ENCODE measurements at places on chromosomes 3 and 15. TPM values are rescaled to one million over a fixed set of nuclear protein-coding genes. Genes with fewer than 3 reads are reported as not detected.

DNA sequence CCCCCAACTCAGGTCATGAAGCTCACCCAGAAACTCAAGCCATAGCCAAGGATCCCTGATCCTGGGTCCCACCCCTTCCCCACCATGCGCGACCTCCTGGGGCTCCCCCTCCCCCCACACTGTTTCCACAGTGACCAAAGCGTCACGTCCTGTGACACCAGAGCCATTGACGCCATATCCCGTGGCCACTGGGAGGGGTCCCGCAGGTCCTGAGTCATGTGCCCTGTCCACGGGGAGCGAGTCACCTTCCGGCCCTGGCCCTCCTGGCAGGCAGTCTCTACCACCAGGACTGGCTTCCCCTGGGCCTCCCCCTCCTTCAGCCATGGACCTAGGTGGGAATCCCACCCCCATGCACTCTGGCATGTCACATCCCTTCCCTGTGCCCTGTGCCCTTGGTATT, 15.6 kb downstream of the SEMA3F start:
- H3K27ac ChIP-seq: no peak overlapping the region
- DNase-seq: no peak
- H3K4me1 ChIP-seq: peaks cover 19% of the 10 kb centered on the region
- H3K27me3 ChIP-seq: no peaks in the 10 kb centered on the region
- H3K36me3 ChIP-seq: no peaks in the 10 kb centered on the region

DNA sequence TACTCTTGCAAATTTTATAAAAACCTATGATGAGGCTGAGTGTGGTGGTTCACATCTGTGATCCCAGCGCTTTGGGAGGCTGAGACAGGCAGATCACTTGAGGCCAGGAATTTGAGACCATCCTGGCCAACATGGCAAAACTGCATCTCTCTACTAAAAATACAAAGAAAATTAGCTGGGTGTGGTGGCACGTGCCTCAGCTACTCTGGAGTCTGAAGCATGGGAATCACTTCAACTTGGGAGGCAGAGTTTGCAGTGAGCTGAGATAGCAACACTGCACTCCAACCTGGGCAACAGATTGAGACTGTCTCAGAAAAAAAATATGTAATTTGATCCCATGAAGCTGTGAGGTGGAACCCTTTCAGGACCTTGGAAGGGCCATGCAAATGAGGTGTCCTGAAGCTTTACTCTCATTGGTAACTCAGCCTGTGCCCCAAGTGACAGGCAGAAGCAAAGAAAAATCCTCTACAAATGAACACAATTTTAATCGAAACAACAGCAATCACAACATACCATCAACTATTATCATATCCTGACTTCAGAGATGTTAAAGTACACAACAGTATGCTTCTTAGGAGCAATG, 84.6 kb upstream of the CDV3 start:
- DNase-seq: peak; percentile 62
- no peak overlapping the region for H3K4me3 ChIP-seq
- H3K27ac ChIP-seq: peak overlapping the region; percentile 3

DNA sequence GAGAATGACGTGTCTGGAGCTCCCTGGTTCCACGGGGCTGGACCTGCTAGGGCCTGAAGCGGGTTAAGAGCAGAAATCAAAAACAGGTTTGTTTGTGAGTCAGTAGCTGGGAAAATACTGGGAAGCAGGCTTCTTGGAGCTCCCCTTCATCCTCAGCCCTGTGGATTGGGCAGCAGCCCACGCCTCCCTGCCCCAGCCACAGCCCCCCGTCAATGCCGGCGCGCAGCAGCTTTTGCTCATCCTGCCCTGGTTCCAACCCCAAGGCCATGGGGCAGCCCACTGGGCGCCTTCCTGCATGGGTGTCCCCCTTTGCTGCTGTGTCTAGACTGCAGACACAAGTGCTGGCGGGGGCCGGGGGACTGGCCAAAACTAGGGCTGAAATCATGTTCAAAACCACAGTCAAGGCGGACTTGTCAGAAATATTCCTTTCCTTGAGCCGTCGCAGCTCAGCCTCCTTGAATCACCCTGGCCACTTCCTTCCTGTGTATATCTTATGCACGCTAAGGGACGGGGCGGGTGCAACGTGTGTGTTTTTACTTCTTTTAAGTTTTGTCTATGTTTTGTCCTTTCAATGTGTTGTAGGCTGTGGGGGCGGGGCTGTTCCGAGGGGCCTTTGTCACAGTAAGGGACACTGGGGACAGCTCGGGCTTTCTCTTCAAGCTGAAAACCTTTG, 108.1 kb downstream of the KLF13 start:
- H3K27ac ChIP-seq: peak overlapping the region; percentile 73
- DNase-seq: no peak
- no peaks in the 10 kb centered on the region for H3K36me3 ChIP-seq
- no peak overlapping the region for H3K4me3 ChIP-seq

GRCh38 chr3:5232570-5232969, 45.1 kb downstream of the EDEM1 start:
- no peaks in the 10 kb centered on the region for H3K36me3 ChIP-seq
- H3K27me3 ChIP-seq: no peaks in the 10 kb centered on the region
- H3K4me1 ChIP-seq: no peaks in the 10 kb centered on the region
- DNase-seq: no peak
- H3K4me3 ChIP-seq: no peak overlapping the region

GRCh38 chr3:131846296-131846924, 188.4 kb downstream of the CPNE4 start:
- DNase-seq: no peak
- H3K4me1 ChIP-seq: no peaks in the 10 kb centered on the region
- H3K36me3 ChIP-seq: no peaks in the 10 kb centered on the region
- no peak overlapping the region for H3K4me3 ChIP-seq
- H3K27ac ChIP-seq: no peak overlapping the region

- H3K4me1 ChIP-seq: no peaks in the 10 kb centered on the region
- no peaks in the 10 kb centered on the region for H3K27me3 ChIP-seq
- H3K36me3 ChIP-seq: no peaks in the 10 kb centered on the region
- H3K27ac ChIP-seq: no peak overlapping the region
- DNase-seq: no peak
Measured at GRCh38 chr3:80618295-80619256, 850.8 kb upstream of the ROBO1 start.

DNA sequence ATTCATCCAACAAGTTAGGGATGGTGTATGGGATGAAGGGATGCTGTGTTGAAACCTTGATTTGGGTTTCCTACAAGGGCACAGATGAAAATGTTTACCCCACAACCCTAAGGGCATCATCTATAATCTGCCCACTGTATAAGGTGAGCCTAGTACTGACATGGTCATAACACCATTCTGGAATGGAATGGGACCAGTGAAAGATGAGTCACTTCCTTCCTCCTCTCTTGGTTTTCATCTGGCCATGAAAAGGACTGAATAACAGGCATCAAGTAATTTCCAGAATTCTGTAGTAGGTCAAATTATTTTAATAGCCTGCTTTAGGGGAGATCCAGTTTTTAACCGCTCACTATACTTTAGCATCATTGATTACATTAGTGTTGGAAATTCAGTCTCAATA, 538.6 kb downstream of the NR2F2 start:
- no peak overlapping the region for H3K27ac ChIP-seq
- H3K36me3 ChIP-seq: no peaks in the 10 kb centered on the region
- no peak for DNase-seq
- H3K4me1 ChIP-seq: no peaks in the 10 kb centered on the region
- no peaks in the 10 kb centered on the region for H3K27me3 ChIP-seq

- no peaks in the 10 kb centered on the region for H3K36me3 ChIP-seq
- H3K4me1 ChIP-seq: peaks cover 5% of the 10 kb centered on the region
- peak overlapping the region; percentile 55 for H3K4me3 ChIP-seq
- no peak overlapping the region for H3K27ac ChIP-seq
- peak; percentile 80 for DNase-seq
Measured at GRCh38 chr3:45224824-45225464, 1.1 kb downstream of the TMEM158 start.

- peak; percentile 58 for DNase-seq
- peaks cover 14% of the 10 kb centered on the region for H3K4me1 ChIP-seq
- H3K27me3 ChIP-seq: no peaks in the 10 kb centered on the region
- no peaks in the 10 kb centered on the region for H3K36me3 ChIP-seq
- H3K27ac ChIP-seq: peak within 1 kb of the TSS; percentile 11
Measured at GRCh38 chr3:157502916-157503595, at the start of gene VEPH1. VEPH1 (minus strand) TSS chr3:157503416; CDS start chr3:157495349, 8,067 bp downstream.

GRCh38 chr3:105473521-105474223, 107.0 kb downstream of the ALCAM start:
- DNase-seq: peak; percentile 8
- H3K27me3 ChIP-seq: no peaks in the 10 kb centered on the region
- H3K36me3 ChIP-seq: no peaks in the 10 kb centered on the region
- H3K27ac ChIP-seq: no peak overlapping the region

- no peaks in the 10 kb centered on the region for H3K36me3 ChIP-seq
- H3K4me1 ChIP-seq: no peaks in the 10 kb centered on the region
- H3K27me3 ChIP-seq: peaks cover 8% of the 10 kb centered on the region
- DNase-seq: no peak
Measured at GRCh38 chr15:74275957-74276356, 39.8 kb downstream of the CCDC33 start.

- H3K27me3 ChIP-seq: no peaks in the 10 kb centered on the region
- no peak overlapping the region for H3K4me3 ChIP-seq
- H3K36me3 ChIP-seq: no peaks in the 10 kb centered on the region
- DNase-seq: no peak
Measured at GRCh38 chr3:43062040-43062563, 43.8 kb downstream of the POMGNT2 start.

GRCh38 chr3:15861163-15861562, 63.4 kb upstream of the ANKRD28 start:
- no peak overlapping the region for H3K4me3 ChIP-seq
- H3K27me3 ChIP-seq: no peaks in the 10 kb centered on the region
- no peaks in the 10 kb centered on the region for H3K4me1 ChIP-seq
- DNase-seq: no peak
- no peaks in the 10 kb centered on the region for H3K36me3 ChIP-seq
- no peak overlapping the region for H3K27ac ChIP-seq

GRCh38 chr3:141462176-141462859, 24.5 kb upstream of the RASA2 start:
- H3K36me3 ChIP-seq: no peaks in the 10 kb centered on the region
- H3K27ac ChIP-seq: no peak overlapping the region
- no peak for DNase-seq

DNA sequence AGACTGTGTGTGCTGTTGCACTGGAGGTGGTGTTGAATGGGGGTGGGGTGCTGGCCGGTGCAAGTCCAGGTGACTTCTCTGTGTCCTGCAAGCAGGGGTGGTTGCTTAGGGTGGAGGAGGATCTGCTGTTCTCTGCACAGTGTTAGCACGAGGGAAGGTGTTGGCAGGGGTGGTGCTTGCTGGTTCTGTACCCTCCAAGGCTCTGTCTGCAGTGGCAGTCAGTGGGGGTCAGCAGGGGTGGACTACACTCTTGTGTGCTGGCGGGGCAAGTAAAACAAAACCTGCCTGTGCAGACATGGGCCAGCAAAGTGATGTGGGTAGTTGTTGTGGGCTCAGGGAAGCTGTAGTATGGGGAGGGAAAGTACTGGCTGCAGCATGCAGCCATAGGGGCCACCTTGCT, 5.5 kb downstream of the ROPN1 start:
- H3K27ac ChIP-seq: no peak overlapping the region
- no peak for DNase-seq
- H3K36me3 ChIP-seq: no peaks in the 10 kb centered on the region
- H3K4me3 ChIP-seq: no peak overlapping the region
- H3K27me3 ChIP-seq: peaks cover 68% of the 10 kb centered on the region

DNA sequence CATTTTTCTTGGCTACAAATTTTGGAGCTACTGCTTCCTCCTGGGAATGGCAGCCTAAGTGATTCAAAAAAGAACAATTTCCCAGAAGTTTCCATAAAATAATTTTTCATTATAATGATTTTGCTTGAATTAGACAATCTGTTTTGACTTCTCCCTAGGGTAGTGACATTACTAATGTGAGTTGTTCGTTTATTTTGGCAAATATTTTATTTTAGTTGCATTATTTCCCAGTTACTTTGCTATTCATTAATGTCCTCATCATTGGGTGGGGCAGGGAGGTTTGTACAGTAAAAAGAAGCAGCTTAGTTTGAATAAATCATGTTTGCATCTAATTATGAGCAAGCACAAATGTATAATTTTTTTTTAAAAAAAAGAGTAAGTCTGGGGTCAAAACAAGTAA, 686.6 kb downstream of the ROBO2 start:
- H3K36me3 ChIP-seq: no peaks in the 10 kb centered on the region
- no peak overlapping the region for H3K27ac ChIP-seq
- DNase-seq: no peak
- no peak overlapping the region for H3K4me3 ChIP-seq

GRCh38 chr3:39587113-39587512, 119.6 kb downstream of the MOBP start:
- no peak overlapping the region for H3K4me3 ChIP-seq
- DNase-seq: no peak
- H3K36me3 ChIP-seq: no peaks in the 10 kb centered on the region

- H3K4me1 ChIP-seq: peaks cover 7% of the 10 kb centered on the region
- H3K27me3 ChIP-seq: no peaks in the 10 kb centered on the region
- no peak for DNase-seq
- no peak overlapping the region for H3K4me3 ChIP-seq
Measured at GRCh38 chr15:57134851-57135250, 216.4 kb downstream of the TCF12 start.

DNA sequence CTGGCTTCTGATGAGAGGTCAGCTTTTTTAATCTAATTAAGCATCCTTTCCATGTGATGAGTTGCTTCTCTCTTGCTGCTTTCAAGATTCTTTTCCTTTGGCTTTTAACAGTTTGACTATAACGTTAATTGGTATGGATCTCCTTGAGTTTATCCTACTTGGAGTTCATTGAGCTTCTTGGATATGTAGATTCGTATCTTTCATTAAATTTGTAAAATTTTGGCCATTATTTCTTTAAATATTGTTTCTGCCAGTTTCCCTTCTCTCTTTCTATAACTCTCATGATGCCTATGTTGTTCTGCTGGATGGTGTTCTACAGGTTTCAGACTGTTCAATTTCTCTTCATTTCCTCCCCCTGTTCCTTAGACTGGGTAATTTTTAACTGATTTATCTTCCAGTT, 21.0 kb upstream of the MTMR10 start:
- H3K4me1 ChIP-seq: peaks cover 12% of the 10 kb centered on the region
- no peak overlapping the region for H3K4me3 ChIP-seq
- H3K27me3 ChIP-seq: no peaks in the 10 kb centered on the region

- H3K27me3 ChIP-seq: no peaks in the 10 kb centered on the region
- peaks cover 43% of the 10 kb centered on the region for H3K4me1 ChIP-seq
- H3K27ac ChIP-seq: peak overlapping the region; percentile 53
- no peaks in the 10 kb centered on the region for H3K36me3 ChIP-seq
- no peak overlapping the region for H3K4me3 ChIP-seq
Measured at GRCh38 chr15:64640146-64640871, 135.1 kb downstream of the RBPMS2 start.

- H3K27me3 ChIP-seq: no peaks in the 10 kb centered on the region
- H3K4me3 ChIP-seq: no peak overlapping the region
- no peak overlapping the region for H3K27ac ChIP-seq
- H3K36me3 ChIP-seq: no peaks in the 10 kb centered on the region
- no peak for DNase-seq
- no peaks in the 10 kb centered on the region for H3K4me1 ChIP-seq
Measured at GRCh38 chr3:181358060-181358459, 353.7 kb upstream of the SOX2 start.

The AVEN gene
- 13.4 TPM for total RNA-seq

The ABTB1 gene
- 4.7 TPM for total RNA-seq

The NDN gene
- 168 TPM for total RNA-seq

The CHCHD6 gene
- total RNA-seq: 13.8 TPM

The CCR3 gene
- not detected for total RNA-seq

The ARPIN gene
- 8.6 TPM for total RNA-seq
